ENCODE measurements at places on chromosomes 5 and 9. TPM values are rescaled to one million over a fixed set of nuclear protein-coding genes. Genes with fewer than 3 reads are reported as not detected.

- H3K27ac ChIP-seq: no peak overlapping the region
- no peak overlapping the region for H3K4me3 ChIP-seq
- no peak for DNase-seq
- H3K27me3 ChIP-seq: no peaks in the 10 kb centered on the region
- H3K4me1 ChIP-seq: no peaks in the 10 kb centered on the region
Observed at GRCh38 chr9:26012797-26013196, 334.6 kb upstream of the TUSC1 start.

- H3K4me1 ChIP-seq: no peaks in the 10 kb centered on the region
- no peak overlapping the region for H3K27ac ChIP-seq
- no peaks in the 10 kb centered on the region for H3K27me3 ChIP-seq
- no peak for DNase-seq
Observed at GRCh38 chr5:151357792-151358191, 10.4 kb upstream of the SLC36A2 start.

DNA sequence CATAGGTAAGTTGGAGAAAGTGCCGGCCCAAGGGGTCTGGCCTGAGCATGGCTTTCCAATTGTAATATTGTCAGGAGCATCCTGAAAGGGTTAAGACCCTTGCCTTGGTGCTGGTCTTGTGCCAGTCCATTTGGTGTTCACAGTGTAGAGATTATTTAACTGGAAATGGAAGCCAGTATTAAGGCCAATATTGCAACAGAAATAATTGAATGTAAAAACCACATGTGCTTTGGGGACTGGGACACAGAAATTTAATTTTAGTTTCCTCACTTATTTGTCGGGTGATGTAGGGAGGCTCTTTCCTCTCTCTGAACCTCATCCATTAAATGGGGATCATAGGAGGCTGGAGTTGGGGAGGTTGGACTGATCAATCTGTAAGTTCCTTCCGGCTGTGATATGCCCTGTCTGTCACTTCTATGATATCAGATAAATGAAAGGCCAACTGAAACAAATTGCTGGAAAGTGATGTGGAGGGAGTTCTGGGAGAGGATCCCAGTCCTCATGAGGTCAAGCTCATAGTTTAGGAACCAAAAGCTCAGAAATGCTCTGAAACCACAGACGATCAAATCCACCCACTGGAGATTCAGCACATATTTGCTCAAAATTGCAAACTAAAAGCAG lies 54.8 kb upstream of the COL15A1 start:
- no peak for DNase-seq
- H3K27ac ChIP-seq: peak overlapping the region; percentile 29
- H3K27me3 ChIP-seq: no peaks in the 10 kb centered on the region
- peaks cover 27% of the 10 kb centered on the region for H3K4me1 ChIP-seq
- no peaks in the 10 kb centered on the region for H3K36me3 ChIP-seq

DNA sequence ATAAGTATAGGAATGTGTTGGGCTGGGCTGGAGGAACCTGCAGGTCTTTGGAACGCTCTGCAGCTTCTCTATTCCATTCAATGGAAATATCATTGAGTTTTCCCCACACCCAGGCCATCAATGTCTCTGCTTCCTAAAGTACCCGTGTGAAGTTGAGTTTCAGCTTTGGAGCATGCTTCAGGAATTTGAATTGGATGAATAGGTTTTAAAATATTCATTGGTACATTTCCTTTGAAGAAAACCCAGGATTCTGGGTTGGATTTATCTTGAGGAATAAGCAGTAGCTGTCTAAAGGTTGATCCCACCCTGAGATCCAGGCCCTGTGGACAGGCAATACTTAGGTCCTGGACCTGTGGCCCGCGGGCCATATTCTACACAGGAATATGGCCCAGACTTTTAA lies 37.3 kb downstream of the INSYN2B start:
- DNase-seq: no peak
- H3K4me1 ChIP-seq: peaks cover 11% of the 10 kb centered on the region
- H3K27me3 ChIP-seq: no peaks in the 10 kb centered on the region
- H3K36me3 ChIP-seq: no peaks in the 10 kb centered on the region

DNA sequence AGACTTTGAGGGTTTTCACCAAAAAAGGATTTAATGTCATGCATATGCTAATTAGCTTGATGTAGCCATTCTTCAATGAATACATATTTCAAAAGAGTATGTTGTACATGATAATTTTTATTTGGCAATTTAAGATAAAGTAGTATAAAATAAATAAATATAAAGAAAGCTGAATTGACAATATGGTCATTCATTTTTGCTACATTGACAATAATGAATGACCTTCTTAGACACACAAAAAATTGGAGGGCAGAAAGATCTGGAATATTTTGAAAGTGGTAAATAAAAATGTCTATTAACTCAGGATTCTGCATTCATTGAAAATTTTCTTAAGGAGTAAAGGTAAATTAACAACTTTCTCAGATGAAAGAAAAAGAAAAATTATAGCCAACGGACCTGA lies 324.8 kb upstream of the FTMT start:
- no peak overlapping the region for H3K4me3 ChIP-seq
- H3K27me3 ChIP-seq: no peaks in the 10 kb centered on the region
- no peak overlapping the region for H3K27ac ChIP-seq
- DNase-seq: no peak

GRCh38 chr9:27599102-27599869 lies 26.0 kb upstream of the C9orf72 start:
- H3K27ac ChIP-seq: peak overlapping the region; percentile 49
- no peaks in the 10 kb centered on the region for H3K4me1 ChIP-seq
- no peak overlapping the region for H3K4me3 ChIP-seq
- H3K27me3 ChIP-seq: no peaks in the 10 kb centered on the region
- no peaks in the 10 kb centered on the region for H3K36me3 ChIP-seq
- DNase-seq: no peak

DNA sequence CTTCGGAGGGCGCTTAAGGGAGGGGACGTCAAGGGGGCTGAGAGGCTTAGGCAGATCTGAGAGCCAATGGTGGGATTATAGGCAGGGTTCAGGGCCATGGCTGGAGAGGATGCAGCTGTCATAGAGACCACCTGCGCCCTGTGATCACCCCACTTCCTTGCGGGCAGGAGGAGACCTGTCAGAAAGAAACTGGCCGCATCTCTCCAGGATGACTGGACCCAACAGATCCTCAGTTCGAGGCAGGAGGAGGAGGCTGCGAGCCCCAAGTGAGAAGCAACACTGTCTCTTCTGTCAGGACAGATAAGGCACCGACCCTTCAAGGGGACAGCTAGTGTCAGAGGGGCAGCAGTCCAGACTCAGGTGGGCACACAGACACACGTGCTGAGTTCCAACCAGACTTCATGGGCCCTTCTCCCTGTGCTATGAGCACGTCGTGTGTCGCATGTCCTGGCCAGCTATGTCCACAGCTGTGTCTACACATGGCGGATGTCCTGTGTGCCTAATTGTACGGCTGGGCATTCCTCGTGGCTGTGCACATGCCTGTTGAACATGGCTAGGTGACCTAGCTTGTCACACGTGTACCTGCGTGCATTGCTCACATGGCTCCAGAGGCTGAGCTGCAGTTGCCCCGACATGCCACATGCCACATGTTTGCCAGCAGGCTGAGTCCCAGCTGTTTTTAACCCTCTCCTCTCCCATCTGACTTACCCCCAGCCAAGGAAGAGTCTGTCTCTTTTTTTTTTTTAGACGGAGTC lies 583 bp upstream of the AQP3 start:
- peak overlapping the region; percentile 59 for H3K4me3 ChIP-seq
- no peaks in the 10 kb centered on the region for H3K27me3 ChIP-seq
- H3K4me1 ChIP-seq: peaks cover 62% of the 10 kb centered on the region

DNA sequence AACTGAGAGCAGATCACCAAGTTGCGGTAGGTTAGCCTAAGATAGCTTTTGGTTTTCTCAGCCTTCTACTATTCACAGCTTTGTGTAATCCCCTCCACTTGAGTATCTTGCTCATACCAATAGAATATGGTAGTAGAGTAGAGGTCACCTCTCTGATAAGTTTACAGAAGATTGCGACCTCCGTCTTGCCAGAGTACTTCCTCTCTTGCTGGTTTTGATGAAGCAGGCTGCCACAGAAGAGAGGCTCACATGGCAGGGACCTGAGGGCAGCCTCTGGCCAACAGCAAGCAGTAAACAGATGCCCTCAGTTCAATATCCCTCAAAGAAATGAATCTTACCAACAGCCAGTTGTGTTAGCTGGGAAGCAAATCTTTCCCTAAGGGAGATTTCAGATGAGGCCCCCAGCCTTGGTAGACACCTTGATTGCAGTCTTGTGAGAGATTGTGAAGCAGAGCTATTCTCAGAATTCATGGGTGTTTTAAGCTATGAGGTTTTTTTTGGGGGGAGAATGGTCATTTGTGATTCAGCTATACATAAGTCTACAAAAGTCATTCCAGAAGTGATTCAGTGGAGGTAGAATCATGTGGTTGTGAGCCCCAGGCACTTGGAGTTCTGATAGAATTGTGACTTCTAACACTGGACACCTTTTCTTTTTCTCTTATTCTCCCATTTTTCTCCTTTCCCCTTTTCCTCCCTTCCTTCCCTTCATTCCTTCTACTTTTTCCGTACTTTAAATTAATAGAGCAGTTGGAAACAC lies 22.7 kb upstream of the CDKN2B start:
- no peak overlapping the region for H3K27ac ChIP-seq
- peaks cover 32% of the 10 kb centered on the region for H3K4me1 ChIP-seq
- H3K36me3 ChIP-seq: no peaks in the 10 kb centered on the region
- no peak overlapping the region for H3K4me3 ChIP-seq

- no peak overlapping the region for H3K4me3 ChIP-seq
- DNase-seq: no peak
- H3K27ac ChIP-seq: no peak overlapping the region
Observed at GRCh38 chr5:156394642-156395305, 67.8 kb downstream of the SGCD start.

DNA sequence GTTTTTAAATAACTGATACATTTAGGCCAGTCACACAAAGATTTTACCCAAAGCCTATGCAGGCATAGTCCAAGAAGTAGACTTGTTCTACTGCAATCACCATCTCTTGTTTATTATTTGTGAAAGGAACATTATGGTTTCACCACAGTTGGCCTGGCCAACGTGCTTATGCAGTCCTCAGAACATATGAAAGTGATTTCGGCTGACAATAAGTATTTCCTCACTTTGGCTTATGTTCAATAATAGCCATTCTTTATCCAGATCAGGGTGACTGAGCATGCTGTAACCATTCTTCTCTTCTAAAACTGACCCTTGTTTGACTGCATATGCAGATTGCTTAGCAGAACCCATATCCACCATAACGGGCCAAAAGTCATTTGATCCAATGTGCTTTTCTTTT lies 76.6 kb upstream of the CCDC152 start:
- H3K27ac ChIP-seq: no peak overlapping the region
- no peaks in the 10 kb centered on the region for H3K36me3 ChIP-seq
- no peak for DNase-seq
- no peaks in the 10 kb centered on the region for H3K4me1 ChIP-seq

DNA sequence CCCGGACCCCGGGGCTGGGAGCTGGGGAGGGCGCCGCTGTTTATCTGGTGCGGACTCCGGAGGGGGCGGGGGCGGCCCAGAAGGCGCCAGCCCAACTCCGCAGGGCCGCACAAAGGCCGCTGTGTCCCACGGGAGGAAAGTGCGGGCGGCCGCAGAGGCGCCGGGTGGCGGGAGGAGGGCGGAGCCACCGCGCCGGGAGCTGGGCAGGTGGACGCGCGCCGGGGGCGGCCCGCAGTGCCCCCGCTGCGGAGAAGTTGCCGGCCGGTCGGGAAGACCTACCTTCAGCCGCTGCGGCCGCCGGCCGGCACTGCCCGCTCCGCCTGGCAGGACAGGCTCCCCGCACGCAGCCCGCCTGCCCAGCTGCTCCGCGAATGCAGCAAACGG lies 43.6 kb downstream of the NACC2 start:
- H3K4me1 ChIP-seq: peaks cover 45% of the 10 kb centered on the region
- H3K4me3 ChIP-seq: peak overlapping the region; percentile 65
- no peaks in the 10 kb centered on the region for H3K27me3 ChIP-seq
- no peak for DNase-seq
- H3K36me3 ChIP-seq: peaks cover 33% of the 10 kb centered on the region
- H3K27ac ChIP-seq: peak overlapping the region; percentile 29

DNA sequence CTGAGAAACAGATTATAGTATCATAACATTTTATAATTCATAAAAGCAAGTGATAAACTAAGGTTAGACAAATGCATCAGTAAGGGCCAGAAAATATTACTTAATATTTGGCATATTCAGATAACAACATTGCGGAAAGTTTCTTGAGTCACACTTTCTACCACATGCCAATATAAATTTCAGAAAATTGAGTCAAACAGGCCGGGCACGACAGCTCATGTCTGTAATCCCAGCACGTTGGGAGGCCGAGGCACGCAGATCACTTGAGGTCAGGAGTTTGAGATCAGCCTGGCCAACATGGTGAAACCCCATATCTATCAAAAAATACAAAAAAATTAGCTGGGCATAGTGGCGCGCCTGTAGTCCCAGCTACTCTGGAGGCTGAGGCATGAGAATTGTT lies 47.1 kb downstream of the SLC38A9 start:
- DNase-seq: no peak
- no peak overlapping the region for H3K4me3 ChIP-seq
- H3K27ac ChIP-seq: no peak overlapping the region
- no peaks in the 10 kb centered on the region for H3K27me3 ChIP-seq
- H3K36me3 ChIP-seq: peaks cover 22% of the 10 kb centered on the region
- H3K4me1 ChIP-seq: no peaks in the 10 kb centered on the region

- no peak overlapping the region for H3K4me3 ChIP-seq
- H3K27ac ChIP-seq: no peak overlapping the region
- peaks cover 34% of the 10 kb centered on the region for H3K4me1 ChIP-seq
- H3K27me3 ChIP-seq: peaks cover 82% of the 10 kb centered on the region
- H3K36me3 ChIP-seq: no peaks in the 10 kb centered on the region
Observed at GRCh38 chr5:1888541-1889251, 6.0 kb upstream of the IRX4 start.

GRCh38 chr9:94554439-94555331 lies at the start of gene PCAT7:
TSS of gene PCAT7 (plus strand) at chr9:94555083.
- no peaks in the 10 kb centered on the region for H3K36me3 ChIP-seq
- DNase-seq: no peak
- peaks cover 4% of the 10 kb centered on the region for H3K27me3 ChIP-seq
- no peak within 1 kb of the TSS for H3K4me3 ChIP-seq

DNA sequence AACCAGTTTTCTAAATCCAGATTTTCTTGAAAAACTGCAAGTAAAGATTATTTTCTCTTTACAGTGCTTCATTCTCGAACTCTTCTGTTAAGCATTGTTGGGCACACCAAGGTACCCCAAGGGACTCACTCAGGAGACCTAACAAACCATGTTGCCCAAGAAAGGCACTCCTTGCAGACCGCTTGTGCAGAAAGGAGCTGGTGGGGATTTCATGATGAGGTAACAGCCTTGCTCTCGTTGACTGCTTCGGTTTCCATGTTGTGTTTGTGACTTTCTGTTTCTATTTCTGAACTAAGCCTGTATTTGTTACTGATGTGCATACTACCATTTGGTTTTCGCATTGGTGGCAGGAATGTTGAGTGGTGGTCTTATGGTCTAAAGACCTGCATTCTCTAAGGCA lies 266.6 kb upstream of the DAP start:
- no peaks in the 10 kb centered on the region for H3K36me3 ChIP-seq
- no peaks in the 10 kb centered on the region for H3K27me3 ChIP-seq
- H3K4me3 ChIP-seq: no peak overlapping the region
- DNase-seq: no peak
- H3K27ac ChIP-seq: no peak overlapping the region
- H3K4me1 ChIP-seq: no peaks in the 10 kb centered on the region

C9orf50 gene
- not detected for total RNA-seq

IGIP gene
- total RNA-seq: 16.5 TPM

TERT gene
- total RNA-seq: not detected

CTXN3 gene
- not detected for total RNA-seq

EQTN gene
- total RNA-seq: not detected

HAVCR1 gene
- not detected for total RNA-seq

BHMT2 gene
- total RNA-seq: 0.89 TPM

CYFIP2 gene
- total RNA-seq: 16.7 TPM

MYOZ3 gene
- total RNA-seq: not detected

LHX6 gene
- total RNA-seq: 7.3 TPM

THG1L gene
- total RNA-seq: 9.8 TPM

ITK gene
- 3.5 TPM for total RNA-seq

LCN6 gene
- 4.6 TPM for total RNA-seq

INSL6 gene
- not detected for total RNA-seq

HRCT1 gene
- total RNA-seq: 1.2 TPM

All from suprapubic skin (tissue), 4 donors.